ENCODE measurements at places on chromosomes 12 and 14. TPM values are rescaled to one million over a fixed set of nuclear protein-coding genes. Genes with fewer than 3 reads are reported as not detected.

DNA sequence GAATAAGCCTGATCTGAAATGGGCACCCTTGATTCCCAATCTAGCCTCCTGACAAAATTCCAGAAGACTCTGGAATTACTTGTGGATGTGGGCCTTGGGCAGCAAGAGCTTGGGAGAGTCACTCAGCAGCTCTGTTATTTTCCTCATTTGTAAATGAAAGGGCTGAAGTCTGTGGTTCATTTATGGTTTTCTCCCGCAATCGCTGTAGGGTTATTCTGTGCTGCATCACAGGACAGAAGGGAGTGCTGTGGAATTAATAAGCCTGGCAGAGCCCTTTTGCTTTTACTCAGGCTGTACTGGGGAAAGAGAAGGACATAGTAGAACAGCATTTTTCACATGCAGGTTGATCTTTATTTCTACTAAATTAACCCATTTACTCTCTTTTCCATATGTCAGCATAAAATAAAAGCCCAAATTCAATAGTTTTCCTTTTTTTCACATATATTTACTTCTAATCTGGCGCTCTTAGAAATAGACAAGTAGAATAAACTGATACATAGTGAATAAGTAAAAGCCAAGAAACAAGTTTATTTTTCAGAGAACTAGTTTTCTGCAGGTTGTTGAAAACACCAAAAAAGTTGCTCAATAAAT lies 49.2 kb downstream of the DUSP16 start:
- H3K4me3 ChIP-seq, result no peak overlapping the region
- no peak overlapping the region for H3K27ac ChIP-seq
- no peaks in the 10 kb centered on the region for H3K4me1 ChIP-seq
- H3K27me3 ChIP-seq, result no peaks in the 10 kb centered on the region
- no peaks in the 10 kb centered on the region for H3K36me3 ChIP-seq

GRCh38 chr12:93016752-93017350 lies 87.8 kb upstream of the EEA1 start:
- no peak for DNase-seq

Gene CYP46A1
- 0.51 TPM for total RNA-seq

- H3K36me3 ChIP-seq, result no peaks in the 10 kb centered on the region
- no peak for DNase-seq
- H3K4me1 ChIP-seq, result no peaks in the 10 kb centered on the region
- peaks cover 6% of the 10 kb centered on the region for H3K27me3 ChIP-seq
Measured at GRCh38 chr12:100445081-100445481, 28.6 kb upstream of the NR1H4 start.

Gene FAM186B
- total RNA-seq, result 0.65 TPM

Gene NUAK1
- total RNA-seq, result 0.25 TPM

DNA sequence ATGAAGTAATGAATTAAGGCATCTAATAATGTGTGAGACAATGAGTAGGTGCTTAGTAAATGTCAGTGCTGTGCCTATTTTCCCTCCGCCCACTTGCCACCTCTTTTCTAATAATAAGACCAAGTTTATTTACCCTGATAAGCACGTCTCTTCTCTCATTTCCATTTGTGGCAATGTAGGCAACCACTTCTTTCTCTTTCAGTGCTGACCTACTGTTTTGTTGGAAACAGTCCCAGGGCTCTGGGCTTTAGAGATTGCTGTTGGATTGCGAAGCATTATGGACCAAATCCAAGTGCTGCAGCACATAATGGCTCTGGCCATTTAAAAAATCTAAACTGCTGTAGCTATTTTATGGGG lies 141.3 kb upstream of the PLEKHG7 start:
- H3K4me1 ChIP-seq, result peaks cover 9% of the 10 kb centered on the region
- H3K27ac ChIP-seq, result no peak overlapping the region

GRCh38 chr12:90100579-90100978 lies 391.9 kb upstream of the ATP2B1 start:
- H3K27ac ChIP-seq, result no peak overlapping the region
- no peak overlapping the region for H3K4me3 ChIP-seq
- no peaks in the 10 kb centered on the region for H3K36me3 ChIP-seq
- no peak for DNase-seq

Gene PTPN6
- total RNA-seq, result 196 TPM

Gene ISM2
- total RNA-seq, result not detected

Gene FOXN4
- not detected for total RNA-seq
